ENCODE measurements at places on chromosomes 13 and 19.

DNA sequence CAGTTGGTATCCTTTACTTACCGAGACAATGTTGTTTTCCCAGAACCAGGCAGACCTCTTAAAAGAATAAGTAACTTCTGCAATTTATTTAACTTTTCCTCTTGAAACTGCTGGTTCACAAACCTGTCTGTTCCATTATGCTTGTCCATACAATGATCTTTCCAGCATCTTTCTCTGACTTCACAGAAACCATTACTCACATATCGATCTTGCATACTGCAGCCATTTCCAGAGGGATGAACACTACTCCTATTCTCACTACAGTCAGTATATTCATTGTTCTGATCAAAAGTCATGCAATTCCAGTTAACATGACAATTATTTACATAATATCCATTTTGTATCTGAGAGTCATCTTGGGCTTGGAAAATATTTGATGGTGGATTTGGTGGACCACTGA is 2.8 kb downstream of the N4BP2L2 start:
- no peak for DNase-seq

DNA sequence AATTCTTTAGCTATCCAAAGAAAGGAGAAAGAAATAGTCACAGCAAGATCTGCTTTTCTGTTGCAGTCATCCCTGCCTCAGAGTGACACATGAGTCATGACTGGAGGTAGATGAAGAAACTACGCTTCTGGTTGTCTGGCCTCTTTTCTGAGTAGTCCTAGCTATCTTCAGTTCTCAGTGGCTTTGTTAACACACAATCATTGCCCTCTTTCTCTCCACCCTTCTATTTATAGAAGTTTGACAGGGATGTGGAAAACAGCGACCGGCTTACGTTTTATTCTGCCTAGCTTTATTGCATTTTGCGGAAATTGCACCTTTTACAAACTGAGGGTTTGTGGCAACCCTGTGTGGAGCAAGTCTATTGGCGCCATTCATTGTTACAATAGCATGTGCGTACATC is 26.7 kb downstream of the SPATA13 start:
- DNase-seq: no peak

- no peak for DNase-seq
These were observed 81.6 kb downstream of the CHST8 start for GRCh38 chr19:33703438-33703750.

- DNase-seq: no peak
These were observed 6.8 kb downstream of the KLK10 start for GRCh38 chr19:51012661-51013190.

- no peak for DNase-seq
These were observed 17.5 kb upstream of the PSG9 start for GRCh38 chr19:43286786-43287185.

DNA sequence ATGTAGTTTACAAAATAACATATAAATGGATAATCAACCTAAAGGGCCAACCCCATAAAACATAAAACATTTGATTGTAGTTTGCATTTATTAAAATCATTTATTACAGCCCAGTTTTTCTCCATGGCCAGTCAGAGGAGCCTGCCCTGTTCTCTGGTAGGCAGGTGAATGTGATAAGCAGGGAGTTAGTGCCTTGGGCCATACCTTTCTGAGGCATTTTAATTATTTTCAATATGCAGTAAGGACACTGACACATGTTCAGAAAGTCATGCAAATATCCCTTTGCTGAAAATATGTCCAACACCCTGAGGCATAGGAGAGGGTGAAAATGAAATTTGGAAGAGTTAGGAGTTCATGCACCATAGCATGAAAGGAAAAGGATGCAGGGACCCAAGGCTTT is 242.6 kb upstream of the EDNRB start:
- no peak for DNase-seq

DNA sequence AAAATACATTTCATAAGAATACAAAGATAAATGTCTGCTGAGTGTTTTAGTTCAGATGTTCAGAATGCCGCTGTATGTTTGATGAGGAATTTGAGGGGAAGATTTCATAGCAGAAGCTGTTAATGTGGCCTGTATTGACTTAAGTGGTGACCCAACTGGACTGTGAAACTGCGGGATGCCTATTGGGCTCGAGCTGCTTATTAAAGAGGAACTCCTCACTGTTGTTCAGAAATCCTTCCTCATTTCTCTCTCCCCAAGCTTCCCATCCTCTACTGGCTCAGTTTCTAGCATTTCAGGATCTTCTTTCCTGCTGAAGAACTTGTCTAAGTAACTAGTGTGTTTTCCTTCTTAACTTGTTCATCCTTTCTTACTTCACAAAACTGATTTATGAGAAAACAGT is 20.4 kb downstream of the DGKH start:
- DNase-seq: no peak

- peak; percentile 56 for DNase-seq
These were observed 492 bp downstream of the TMEM147 start for GRCh38 chr19:35545855-35546381.

GRCh38 chr13:100129605-100130004 is 40.7 kb downstream of the PCCA start:
- DNase-seq: no peak

GRCh38 chr19:50187937-50188336 is 15.5 kb upstream of the MYH14 start:
- DNase-seq: no peak

DNA sequence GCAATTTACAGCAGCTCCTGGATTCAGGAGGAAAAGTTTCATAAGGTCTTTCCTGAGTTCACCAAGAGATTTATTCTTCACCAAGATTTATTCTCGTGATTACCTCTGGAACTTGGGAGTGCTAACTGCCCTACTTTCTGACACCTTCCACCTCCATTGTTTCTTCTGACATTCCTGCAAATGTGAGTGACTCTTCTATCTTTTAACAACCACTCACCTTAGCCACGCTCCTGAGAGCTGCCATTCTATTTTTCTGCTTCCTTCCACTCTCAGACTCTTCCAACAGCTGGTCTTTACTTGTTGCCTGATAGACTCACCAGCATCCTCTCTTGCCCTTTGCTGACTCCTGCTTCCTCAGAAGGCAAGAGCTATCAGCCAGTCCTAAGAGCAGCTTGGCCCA is 11.5 kb upstream of the CBY2 start:
- no peak for DNase-seq

- no peak for DNase-seq
These were observed 46.1 kb upstream of the NFIC start for GRCh38 chr19:3320354-3320670.

GRCh38 chr19:51220996-51221395 is 3.9 kb upstream of the CD33 start:
- DNase-seq: no peak

DNA sequence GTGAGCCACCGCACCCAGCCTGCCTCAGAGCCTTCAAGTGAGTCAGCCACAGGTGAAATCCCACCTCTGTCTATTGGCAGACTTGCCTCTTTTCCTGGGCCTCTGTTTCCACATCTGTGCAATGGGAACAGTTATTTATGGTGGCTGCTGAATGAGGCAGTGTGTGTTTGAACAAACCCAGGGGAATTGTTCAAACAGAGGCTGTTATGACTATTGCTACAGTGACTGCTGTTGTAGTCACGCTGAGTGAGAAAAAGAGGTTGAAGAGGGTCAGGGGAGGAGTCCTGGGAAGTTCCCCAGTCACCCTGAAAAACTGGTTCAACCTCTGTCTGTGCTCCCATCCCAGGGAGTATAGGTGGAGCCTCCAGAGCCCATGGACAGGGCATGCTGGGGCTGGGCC is at the start of gene CEACAM19:
TSS of gene CEACAM19 (plus strand) at position 83 of the 400 bp plus-strand sequence. CDS start 450 bp downstream, outside the sequence.
- DNase-seq: no peak

DNA sequence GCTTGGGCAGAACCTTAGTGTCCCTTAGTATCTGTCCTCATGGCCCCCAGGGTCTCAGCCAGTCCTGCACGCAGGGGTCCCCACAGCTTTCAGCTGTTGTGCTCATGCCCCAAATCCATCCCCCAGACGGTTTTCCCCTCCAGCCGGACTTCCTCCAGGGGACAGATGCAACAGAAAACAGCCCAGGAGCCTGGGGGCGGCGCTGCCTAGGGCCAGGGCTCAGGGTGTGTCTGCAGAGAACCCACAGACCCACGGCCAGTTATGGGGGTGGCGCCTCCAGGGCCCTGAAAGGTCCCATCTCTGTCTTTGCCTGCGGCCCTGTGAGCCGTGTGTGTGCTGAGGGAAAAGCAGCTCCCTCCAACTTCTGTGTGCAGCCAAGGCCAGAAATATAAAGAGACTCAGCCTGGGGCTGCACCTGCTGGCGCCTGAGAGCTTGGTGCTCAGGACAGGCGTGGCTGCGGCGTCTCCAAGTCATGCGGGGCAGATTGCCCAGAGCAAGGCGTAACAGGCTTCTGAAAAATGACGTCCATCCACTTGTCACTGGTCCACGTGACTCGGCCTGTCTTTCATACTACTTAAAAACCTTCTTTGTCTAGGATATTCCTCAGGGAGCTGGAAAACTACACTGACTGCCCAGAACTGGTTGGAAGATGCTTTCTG is 22.1 kb upstream of the F7 start:
- peak; percentile 45 for DNase-seq

DNA sequence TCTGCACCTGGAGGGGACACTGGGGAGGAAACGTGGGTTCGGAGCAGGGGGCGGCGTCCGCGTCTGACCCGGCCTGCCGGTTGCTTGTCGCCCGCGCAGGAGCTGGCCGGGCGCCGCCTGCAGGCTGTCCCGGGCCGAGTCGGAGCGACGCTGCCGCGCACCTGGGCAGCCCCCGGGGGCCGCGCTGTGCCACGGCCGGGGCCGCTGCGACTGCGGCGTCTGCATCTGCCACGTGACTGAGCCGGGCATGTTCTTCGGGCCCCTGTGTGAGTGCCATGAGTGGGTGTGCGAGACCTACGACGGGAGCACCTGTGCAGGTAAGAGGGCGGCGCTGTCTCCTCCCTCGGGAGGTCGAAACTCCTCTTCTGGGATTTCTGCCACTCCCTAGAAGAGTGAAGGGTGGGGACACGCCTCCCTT is 1.3 kb downstream of the ITGBL1 start:
- DNase-seq: no peak

DNA sequence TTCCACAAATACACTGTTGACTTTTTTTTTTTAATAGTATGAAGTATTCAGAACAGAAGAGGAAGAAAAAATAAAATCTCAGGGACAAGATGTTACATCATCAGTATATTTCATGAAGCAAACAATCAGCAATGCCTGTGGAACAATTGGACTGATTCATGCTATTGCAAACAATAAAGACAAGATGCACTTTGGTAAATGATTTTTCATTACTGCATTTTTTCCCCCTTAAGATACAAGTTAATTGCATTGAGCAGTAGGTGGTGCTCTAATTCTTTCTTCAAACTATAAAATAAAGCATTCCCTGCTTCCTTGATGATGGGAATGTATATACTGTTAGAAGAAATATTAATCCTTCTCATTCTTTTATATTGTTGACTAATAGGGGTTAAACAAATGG is 17.1 kb downstream of the UCHL3 start:
- DNase-seq: peak; percentile 12

DNA sequence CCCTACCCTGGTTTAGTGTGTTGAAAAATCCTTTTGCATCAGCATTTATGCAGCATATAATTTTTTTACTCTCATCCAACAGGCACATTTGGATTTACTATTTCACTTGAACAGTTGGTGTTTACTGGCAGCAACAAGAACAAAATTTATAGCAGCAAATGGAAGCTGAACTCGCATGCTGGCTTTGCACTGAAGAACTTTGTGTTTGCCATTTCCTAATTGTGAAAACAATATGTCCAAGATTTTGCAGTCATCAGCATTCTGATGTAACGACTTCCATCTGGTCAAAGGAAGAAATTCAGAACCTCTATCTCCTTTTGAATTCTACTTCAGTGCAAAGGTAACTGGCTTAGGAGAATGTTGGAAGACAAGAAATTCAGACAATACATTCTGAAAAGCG is 131.0 kb downstream of the DLEU7 start:
- DNase-seq: no peak

- no peak for DNase-seq
These were observed 263.7 kb upstream of the PCDH9 start for GRCh38 chr13:67493835-67494234.

DNA sequence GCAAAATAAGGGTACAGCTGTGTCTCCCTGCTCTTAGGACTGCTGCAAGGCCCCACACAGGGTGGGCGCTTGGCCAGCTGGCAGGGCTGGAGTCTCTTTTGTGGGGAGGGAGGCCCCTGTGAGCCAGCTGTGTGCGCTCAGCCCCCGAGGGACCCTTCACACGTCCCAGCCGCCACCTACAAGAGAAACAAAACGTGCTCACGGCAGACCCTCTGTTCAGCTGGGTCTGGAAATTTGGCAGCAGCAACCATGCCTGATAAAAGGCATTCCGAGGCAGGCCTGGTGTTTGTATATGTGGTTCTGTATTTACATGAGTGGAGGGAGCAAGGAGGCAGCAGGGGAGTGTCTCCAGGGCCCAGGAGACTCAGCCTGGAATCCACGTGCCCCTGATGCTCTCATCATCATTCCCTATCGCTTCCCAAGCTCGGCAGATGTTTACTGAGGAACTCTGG is 49.7 kb downstream of the CRTC1 start:
- DNase-seq: peak; percentile 80

DNA sequence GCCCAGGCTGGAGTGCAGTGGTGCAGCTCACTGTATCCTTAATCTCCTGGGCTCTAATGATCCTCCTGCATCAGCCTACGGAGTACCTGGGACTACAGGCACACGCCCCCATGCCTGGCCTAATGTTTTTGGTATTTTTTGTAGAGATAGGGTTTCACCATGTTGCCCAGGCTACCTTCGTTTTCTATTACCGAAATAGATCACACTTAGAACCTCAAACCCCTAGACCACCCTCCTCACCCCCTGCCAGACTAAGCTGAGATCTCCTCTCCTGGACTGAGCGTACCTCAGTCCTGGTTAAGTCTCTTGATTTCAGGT is 391 bp downstream of the KLF1 start:
- no peak for DNase-seq

GRCh38 chr19:8608941-8609278 is 1.6 kb downstream of the ADAMTS10 start:
- no peak for DNase-seq

GRCh38 chr13:91805605-91806004 is 407.2 kb downstream of the GPC5 start:
- peak; percentile 63 for DNase-seq

DNA sequence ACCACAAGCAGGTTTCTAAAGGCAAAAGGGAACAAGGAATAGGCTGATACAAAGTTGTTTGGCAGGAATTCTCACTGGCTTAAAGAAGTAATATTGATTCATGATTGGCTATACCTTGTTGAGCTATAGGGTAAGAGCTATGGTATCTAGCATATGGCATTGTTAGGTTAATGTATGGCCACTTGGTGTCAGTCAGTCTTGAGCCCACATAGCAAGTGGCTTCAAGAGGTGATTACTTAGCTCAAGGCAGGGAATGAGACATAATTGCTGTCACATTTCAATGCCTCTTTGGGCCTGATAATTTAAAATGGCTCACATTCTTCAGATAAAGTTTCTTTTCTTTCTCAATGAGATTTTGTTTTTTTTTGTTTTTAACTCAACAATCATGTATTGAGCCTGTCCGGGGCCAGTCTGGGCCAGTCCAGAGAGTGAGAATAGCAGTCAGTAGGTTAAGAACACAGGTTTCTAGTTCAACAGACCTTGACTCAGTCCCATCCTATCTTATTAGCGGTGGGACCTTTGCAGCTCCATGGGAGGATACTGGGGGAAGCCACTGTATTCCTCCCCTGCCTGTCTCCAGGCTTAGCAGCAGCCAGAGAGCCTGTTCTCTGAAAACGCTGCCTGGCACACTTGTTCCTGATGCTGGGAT is 45.8 kb upstream of the RCBTB2 start:
- peak; percentile 33 for DNase-seq

GRCh38 chr13:23506071-23506806 is 64.0 kb upstream of the TNFRSF19 start:
- DNase-seq: no peak

GRCh38 chr13:111467111-111467890 is 146.9 kb downstream of the TEX29 start:
- no peak for DNase-seq

GRCh38 chr13:25906191-25906661 is 145.6 kb downstream of the SHISA2 start:
- DNase-seq: no peak

Measured in NCI-H82 (cell line).